ENCODE measurements at places on chromosomes 12 and 14.
A peak's percentile ranks its signal among the peaks of the same experiment; 100 is the strongest.

GRCh38 chr14:53027562-53027961 is 76.7 kb upstream of the FERMT2 start:
- DNase-seq: no peak

GRCh38 chr12:52524241-52524897 is 4.2 kb upstream of the KRT5 start:
- DNase-seq: no peak

GRCh38 chr12:41242603-41243002 is 54.5 kb downstream of the PDZRN4 start:
- no peak for DNase-seq

GRCh38 chr12:62438098-62438692 is 28.4 kb upstream of the MON2 start:
- no peak for DNase-seq

- no peak for DNase-seq
Measured at GRCh38 chr12:39628836-39629235, 9.2 kb upstream of the ABCD2 start.

- no peak for DNase-seq
Measured at GRCh38 chr14:32468955-32469354, 139.9 kb downstream of the AKAP6 start.

GRCh38 chr12:45725631-45726602 is 3.6 kb upstream of the ARID2 start:
- DNase-seq: peak; percentile 54
